ENCODE measurements at places on chromosomes 3 and 15.

DNA sequence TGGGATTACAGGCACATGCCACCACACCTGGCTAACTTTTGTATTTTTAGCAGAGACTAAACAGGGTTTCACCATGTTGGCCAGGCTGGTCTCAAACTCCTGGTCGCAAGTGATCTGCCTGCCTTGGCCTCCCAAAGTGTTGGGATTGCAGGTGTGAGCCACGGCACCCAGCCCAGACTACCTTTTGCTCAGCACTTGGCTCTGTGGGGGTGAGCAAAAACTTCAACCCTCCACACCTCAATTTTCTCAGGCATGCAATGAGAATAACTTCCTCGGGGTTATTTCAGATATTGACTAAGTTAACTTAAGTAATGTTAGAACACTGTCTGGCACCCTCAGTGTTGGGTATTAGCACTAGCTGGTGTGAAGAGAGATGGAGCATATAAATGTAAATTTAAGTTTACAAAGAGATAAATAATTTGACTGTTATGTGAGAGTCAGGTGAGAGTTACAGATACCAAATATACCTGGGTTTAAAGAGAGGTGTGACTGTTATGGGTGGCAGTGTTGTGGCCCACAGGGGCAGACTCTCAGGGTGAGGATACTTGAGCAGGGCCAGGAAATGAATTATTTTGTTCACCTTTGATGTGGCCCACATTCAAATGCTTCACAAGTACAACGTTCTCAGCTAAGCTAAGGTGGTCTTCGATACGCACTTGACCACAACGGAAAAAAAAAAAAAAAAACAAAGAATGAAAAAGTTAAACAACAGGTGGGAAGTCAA, 29.0 kb downstream of the CPOX start:
- DNase-seq: no peak

DNA sequence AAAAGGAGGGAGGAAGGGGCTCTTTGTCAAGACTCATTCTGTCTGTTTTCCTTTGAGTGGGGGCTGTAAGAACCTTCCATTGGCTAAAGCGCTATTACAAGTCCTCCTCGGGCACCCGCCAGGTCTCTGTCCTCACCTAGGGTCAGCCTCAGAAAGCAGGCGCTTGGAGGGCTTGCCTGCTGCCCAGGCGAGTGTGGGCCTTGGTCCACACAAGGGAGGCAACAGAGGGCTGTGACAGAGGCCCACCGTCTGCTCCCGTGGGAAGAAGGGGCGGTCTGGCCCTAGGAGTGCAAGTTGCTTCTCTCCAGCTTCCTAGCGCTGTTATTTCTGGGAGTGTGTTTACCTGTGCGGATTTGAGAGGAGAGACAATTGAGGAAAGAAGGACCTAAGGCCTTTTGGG, 24.0 kb upstream of the EHD4 start:
- DNase-seq: no peak

DNA sequence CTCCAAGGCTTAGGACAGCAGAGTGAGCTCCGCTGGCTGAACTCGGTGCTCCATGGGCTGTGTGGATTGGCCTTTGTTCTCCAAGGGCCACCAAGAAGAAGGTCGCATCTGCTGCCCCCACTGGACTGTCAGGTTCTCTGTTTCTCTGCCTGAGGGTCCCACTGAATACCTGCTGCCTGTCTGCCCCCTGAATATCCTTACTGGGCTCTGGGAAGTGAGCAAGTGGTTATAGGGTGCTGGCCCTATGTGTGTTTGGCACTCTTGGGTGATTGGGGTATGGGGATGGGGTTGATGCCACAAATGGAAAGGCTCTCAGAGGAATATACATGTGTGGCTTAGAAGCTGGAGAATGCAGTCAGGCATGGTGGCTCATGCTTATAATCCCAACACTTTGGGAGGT, 82.3 kb downstream of the THSD4 start:
- no peak for DNase-seq

DNA sequence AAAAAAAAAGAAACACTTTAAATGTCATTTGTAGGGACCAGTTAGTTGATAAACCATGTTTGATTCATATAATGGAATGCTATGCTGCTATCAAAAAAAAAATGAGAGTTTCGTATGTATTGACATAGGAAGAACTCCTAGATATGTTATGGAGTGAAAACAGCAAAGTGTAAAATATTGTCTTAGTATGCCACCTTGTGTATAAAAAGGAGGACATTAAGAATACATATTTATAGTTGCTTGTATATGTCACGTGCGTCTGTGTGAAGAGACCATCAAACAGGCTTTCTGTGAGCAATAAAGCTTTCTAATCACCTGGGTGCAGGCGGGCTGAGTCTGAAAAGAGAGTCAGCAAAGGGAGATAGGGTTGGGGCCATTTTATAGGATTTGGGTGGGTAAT, 39.5 kb downstream of the KBTBD8 start:
- no peak for DNase-seq

DNA sequence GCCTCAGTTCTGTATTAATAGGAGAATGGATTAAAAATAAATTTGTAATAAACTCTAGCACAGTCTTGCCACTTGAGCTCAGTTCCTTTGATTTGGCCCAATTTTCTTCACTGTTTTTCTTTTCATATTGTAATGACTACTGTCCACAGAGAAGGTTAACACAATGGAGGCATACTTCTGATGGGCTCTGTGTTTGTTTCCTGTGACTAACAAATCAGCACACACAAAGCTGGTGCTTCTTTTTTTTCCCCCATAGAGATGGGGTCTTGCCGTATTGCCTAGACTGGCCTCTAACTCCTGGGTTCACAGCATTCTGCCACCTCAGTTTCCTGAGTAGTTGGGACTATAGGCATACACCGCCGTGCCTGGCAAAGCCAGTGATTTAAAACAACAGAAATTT, 182.2 kb downstream of the GHSR start:
- no peak for DNase-seq

DNA sequence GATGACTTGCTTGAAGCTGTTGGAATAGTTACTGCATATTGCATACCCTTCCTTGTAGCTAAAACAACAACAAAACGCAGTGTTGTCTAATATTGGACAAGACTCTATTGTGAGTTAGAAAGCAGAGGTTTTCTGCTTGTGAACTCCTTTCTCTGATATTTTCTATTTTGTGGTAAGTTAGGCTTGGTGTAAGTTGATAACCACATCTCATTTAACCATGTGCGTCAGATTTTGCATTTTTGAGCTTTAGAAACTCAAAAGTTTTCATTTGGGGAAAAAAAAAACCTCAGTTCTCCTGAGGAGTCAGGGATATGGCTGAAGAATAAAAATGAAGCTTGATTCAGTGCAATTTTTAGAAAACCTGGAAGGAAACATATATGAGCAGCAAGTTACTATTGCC, 1.5 kb downstream of the ARIH1 start:
- no peak for DNase-seq

- no peak for DNase-seq
Observed at GRCh38 chr15:84889313-84889990, 5.0 kb downstream of the SLC28A1 start.

Measured in ELF-1 (cell line).